EL (cell line): ENCODE measurements at places on chromosomes 13 and 19.

DNA sequence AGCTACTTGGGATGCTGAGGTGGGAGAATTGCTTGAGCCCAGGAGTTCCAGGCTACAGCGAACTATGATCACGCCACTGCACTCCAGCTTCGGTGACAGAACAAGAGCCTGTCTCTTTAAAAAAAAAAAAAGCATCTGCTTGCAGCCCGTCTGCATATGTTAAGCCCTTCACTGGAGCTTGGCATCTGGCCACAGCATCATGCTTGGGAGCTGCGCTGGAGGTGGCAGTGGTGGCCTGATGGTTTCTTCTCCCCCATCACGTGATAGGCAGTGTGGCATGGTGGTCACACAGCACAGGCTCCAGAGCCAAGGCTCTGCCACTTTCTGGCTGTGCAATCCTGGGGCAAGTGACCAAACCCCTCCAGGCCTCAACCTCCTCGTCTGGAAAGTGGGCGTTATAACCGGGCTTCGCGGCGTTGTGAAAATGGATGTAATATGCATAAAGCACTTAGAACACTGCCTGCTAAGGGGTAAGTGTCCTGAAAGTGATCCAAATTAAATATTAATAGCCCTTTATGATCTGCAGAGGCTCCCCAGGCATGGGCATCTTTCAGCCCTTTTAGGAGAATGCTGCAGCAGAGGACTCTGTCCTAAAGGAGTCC lies 24.4 kb downstream of the MARK4 start:
- no peak for DNase-seq

DNA sequence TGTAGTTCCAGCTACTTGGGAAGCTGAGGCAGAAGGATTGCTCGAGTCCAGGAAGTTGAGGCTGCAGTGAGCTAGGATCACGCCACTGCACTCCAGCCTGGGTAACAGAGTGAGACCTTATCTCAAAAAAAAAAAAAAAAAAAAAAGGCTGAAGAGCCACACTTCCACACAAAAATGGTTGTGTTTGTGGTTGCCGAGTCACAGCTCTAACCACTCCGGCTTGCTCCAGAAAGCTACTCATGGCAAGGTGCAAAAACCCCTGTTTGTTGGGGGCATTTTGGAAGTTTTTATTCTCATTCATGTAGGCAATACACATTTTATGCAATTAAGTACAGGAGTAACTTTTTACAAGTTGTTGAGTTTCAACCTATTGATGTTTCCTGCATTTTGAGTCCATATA lies 93.5 kb downstream of the INSR start:
- DNase-seq = no peak

DNA sequence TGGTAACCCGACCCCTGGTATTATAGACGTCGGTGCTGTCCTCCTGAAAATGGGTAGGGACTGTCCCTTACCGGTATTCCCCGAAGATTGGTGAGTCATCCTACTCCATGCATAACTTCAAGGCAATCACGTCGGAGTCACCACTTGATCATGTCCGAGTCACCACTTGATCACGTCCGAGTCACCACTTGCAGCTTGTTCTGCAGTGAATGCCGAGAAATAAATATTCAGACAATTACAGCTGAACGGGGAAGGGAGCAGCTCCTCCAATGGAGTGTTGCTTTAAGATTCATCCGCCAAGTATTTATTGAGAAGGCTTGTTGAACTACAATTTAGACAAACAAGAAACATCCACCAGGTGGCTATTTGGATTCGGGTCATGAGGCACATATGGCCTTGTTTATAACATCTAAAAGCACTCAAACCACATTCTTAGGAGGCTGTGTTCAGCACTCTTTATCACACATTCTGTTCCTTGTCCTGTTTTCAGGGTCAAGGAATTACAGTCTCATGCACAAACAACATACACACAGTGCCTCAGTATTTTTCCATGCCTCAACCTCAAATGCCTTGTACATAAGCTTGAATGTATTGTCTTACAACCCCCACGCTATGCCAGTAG lies 43.1 kb downstream of the ZNF726 start:
- DNase-seq = peak; percentile 78

GRCh38 chr19:34375598-34375997 lies 10.6 kb downstream of the GPI start:
- no peak for DNase-seq

DNA sequence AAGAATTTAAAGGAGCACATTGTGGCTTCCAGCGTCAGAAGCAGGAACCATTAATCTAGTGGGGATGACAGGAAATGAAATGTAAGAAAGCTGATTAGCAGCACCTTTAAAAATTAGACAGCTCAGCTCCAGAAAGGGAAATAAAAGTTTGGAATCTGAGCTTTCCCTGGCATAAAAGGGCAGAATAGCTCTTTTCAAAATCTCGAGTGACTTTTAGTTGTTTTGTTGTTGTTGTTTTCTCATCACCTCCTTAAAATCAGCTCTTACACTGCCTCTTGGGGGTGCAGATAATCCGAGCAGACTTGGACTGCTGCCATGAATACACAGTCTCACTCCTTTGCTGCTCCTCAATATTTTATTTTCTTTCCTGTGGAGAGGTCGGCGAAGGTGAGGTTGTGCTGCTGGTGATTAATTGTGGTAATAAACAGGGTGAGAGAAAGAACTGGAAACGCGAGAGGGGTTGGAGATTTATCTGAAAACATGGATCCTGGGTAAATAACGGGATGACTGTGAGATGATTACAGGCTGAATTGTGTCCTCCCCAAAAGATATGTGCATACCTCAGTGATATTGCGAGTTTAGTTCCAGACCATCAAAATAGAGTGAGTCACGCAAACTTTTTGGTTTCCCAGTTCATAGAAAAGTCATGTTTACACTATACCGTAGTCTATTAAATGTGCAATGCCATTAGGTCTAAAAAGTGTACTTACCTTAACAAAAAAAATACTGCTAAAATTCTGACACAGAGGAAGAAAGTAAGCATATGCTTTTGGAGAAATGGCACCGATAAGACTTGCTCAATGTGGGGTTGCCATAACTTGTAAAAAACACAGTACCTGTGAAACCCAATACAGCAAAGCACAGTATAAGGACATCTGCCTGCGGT lies 787.7 kb downstream of the UQCRFS1 start:
- DNase-seq = peak; percentile 43

DNA sequence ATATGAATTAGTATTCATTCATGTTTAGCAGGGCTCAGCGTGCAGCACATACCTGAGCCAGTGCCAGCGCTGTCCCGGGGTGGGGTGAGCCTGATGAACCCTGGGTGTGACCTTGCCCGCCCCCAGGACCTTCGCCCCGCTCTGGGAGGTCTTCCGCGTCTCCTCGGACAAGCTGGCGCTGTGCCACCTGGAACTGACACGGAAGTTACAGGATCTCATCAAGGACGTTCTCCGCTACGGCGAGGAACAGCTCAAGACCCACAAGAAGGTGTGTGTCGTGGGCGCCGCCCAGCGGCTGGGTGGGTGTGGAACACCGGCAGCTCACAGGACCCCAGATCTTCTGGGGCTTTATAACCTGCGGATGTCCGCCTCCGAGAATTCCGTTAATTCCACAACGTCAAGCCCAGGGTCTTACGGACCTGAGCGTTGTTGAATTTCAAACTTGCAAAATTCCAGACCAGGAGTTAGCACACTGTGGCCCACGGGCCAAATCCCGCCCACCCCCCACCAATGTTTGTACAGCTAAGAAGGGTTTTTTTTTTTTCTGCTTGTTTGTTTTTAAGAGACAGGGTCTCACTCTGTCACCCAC lies 15.4 kb downstream of the FCHO1 start:
- DNase-seq = peak; percentile 80

DNA sequence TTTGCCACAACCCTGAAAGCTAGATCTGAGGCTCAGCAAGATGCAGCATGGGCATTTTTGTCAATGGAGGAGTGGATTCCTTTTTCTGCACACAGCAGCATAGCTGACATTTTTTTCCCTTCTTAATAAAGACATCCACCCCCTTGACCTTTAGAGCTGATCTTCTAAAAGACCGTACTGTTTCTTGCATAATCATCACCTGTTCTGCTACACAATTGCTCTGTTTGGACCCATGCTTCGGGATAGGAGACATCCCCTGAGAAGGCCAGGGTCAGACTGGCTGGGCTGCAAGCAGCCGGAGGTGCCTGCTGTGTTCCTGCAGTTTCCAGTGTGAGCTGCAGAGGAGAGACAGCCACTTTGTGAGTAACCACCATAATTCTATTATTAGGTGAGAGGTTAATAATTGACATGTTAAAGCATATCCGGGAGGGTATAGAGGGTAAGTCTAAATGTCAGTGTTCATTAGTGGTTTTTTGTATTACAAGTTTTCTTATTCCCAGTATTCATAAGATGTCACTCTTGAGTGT lies 108.5 kb upstream of the C1QTNF9B start:
- no peak for DNase-seq

- DNase-seq = peak; percentile 84
Observed at GRCh38 chr19:43476606-43477005, 11.2 kb upstream of the LYPD3 start.

DNA sequence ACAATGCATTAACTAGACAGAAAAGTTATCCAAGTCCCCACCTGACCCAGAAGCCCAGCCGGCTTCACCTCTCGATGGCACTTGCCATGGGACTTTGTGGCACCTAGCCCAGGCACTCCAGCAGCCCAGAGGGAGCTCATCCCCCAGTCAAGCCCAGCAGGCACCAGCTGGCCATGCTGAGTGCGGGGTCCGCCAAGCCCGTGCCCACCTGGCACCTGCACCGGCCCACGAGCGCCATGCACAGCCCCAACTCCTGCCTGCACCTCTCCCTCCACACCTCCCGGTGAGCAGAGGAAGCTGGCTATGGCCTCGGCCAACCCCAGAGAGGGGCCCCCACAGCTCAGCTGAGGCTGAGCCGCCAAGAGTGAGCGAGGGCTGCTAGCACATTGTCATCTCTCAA lies 1759.1 kb downstream of the OLFM4 start:
- DNase-seq = no peak

GRCh38 chr19:30245401-30246039 lies 126.7 kb upstream of the ZNF536 start:
- DNase-seq = no peak

DNA sequence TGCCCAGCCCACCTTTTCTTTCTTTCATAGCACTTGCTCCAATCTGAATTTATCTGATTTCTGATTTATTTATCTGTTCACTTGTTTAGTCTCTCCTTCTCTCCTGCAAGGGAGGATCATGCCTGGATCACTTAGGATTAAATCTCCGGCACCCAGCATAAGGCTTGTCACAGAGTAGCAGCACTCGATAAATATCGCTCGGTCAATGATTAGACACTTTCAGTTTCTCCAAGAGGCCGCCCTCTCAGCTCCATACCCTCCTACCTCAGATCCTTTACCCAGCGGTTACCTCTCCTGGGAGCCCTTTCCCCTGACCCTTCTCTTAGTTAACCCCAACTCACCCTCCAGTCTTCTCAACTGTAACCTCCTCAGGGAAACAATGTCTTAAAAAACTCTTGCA lies 1.4 kb downstream of the CLIP3 start:
- no peak for DNase-seq

DNA sequence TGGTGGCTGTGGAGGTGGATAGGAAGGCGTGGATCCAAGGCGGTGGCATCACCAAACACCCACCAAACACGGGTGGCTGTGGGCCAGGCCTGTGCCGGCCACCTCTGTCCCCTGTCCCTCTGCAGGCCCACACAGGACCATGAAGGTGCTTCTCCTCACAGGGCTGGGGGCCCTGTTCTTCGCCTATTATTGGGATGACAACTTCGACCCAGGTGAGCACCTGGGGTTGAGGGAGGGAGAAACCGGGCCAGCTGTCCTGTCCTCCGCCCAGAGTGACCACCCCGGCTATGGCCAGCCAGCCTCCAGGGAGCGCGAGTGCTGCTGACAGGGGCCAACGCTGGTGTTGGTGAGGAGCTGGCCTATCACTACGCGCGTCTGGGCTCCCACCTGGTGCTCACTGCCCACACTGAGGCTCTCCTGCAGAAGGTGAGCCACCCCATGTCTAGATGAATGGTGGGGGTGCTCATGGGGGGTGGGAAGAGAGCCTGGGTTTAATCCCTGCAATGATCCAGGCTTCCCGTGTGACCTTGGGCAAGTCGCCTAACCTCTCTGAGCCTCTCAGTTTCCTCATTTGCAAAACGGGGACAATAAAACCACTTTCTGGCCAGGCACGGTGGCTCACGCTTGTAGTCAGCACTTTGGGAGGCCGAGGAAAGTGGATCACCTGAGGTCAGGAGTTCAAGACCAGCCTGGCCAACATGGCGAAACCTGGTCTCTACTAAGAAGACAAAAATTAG lies 4.0 kb downstream of the HSD11B1L start:
- DNase-seq = no peak

- DNase-seq = no peak
Observed at GRCh38 chr13:48488995-48489394, 43.9 kb downstream of the RCBTB2 start.

DNA sequence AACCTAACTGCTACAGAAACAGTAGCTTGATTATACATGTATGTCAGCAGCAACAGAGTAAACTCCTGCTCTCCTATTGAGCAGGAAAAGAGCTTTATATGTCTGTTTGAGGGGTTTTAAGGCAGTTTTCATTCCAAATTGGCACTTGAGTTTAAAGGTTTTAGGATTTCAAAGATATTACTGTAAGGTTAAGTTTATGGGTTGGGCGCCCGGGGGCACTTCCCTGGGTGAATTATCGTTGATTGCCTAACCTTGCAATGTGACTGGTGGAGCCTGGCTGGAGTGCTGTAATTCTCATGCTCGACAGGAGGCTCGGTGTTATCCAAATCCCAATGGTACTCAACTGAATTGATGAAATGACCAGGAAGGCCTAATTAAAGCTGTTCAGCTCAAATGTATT lies 1586.1 kb downstream of the OLFM4 start:
- DNase-seq = no peak
